ENCODE measurements at places on chromosomes 4 and X.

DNA sequence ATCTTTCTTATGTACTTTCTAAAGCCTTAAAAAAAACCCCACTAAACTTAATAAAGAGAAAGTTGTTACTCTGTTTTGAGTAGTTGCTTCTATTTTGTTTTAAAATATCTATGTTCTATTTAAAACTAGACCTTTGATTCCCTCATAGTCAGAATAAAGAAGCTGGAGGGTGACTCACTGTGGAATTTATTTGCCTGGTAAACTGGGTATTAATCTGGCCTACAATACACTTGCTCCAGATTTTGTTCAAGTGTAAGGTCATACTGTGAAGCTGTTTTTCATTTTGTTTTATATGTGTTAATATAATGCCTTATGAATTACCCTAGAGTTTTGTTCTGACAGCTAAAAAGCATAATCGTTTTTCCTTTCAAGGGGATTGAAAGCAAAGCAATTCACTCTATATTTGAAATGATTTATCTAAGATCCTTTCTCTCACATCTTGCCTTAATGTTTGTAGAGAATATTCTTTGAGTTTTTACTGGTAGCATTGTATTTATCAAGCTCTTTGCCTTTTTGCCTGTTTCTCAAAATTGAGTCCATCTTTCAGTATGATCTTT, 277.4 kb upstream of the PITX2 start:
- no peak for DNase-seq

DNA sequence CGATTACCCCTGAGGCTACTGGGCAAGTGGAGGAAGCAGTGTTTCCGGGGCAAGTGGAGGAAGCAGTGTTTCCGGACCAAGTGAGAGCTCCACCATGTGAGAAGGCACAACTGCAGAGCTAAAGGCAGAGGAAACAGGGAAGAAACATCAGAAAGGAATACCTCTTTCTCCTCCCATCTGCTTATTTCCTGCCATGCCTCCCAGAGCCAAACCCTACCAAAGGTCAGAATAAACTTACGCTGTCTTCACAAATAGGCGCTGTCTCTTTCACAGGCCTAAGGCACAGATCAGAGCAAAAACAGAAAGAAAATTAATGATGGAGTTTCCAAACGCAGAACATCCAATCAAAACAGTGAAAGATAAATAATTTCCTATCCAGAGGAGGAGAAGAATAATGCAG, 153.0 kb downstream of the ATOH1 start:
- DNase-seq = no peak

- no peak for DNase-seq
Measured at GRCh38 chr4:151417164-151417571, 8.2 kb downstream of the FHIP1A start.

DNA sequence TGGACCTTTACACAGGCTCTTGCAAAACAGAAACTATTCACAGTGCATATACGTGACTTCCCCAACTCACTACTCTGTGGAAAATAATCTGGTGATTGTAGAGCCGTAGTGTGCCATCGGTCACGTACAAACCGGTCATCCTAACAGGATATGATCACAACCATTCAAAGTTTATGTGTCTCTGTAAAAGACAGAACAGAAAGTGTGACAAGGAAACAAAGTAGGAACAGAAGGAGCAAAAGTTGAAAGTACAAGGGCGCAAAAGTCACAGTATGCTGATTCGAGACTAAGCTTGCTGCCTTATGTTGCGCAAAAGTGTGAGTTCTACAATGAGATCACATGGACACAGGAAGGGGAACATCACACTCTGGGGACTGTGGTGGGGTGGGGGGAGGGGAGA, 18.6 kb downstream of the MEPE start:
- DNase-seq = no peak

- DNase-seq = no peak
Measured at GRCh38 chr4:88672987-88673386, 24.6 kb downstream of the NAP1L5 start.

- no peak for DNase-seq
Measured at GRCh38 chr4:102988429-102989020, 31.0 kb downstream of the SLC9B1 start.

GRCh38 chrX:14476205-14476604, 53.1 kb upstream of the GLRA2 start:
- no peak for DNase-seq

DNA sequence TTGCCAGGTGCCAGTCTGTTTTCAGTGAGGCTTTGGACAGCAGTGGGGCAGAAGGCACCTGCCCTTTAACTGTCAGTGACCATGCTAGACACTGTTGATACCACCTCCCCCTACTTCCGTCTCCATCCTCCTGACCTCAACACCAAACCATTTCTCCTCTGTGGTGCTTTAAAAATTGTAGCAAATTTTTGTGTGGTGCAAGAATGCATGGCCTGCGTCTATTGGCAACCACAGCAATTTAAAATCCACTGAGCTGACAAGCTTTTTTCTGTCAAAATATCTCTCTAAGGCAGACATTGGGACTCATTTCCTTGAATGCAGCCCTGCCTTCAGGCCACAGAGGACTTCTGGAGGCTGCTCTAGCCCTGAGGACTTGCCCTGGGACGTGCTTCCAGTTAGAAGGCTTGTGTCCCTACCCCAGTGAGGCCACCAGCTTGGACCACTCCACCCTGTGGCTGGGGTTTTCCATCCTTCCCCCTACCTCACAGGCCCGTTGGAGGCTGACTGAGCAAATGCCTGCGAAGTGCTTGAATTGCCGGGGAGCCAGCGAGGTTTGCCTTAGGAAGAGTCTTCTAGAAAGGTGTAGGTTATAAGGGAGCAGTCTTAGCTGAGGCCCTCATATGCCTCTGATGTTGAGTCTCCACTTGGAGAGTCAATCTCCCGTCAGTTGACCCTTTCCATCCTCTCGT, 6.9 kb downstream of the PRRG3 start:
- DNase-seq = no peak

GRCh38 chr4:26464420-26465095, 25.7 kb downstream of the CCKAR start:
- DNase-seq = no peak

DNA sequence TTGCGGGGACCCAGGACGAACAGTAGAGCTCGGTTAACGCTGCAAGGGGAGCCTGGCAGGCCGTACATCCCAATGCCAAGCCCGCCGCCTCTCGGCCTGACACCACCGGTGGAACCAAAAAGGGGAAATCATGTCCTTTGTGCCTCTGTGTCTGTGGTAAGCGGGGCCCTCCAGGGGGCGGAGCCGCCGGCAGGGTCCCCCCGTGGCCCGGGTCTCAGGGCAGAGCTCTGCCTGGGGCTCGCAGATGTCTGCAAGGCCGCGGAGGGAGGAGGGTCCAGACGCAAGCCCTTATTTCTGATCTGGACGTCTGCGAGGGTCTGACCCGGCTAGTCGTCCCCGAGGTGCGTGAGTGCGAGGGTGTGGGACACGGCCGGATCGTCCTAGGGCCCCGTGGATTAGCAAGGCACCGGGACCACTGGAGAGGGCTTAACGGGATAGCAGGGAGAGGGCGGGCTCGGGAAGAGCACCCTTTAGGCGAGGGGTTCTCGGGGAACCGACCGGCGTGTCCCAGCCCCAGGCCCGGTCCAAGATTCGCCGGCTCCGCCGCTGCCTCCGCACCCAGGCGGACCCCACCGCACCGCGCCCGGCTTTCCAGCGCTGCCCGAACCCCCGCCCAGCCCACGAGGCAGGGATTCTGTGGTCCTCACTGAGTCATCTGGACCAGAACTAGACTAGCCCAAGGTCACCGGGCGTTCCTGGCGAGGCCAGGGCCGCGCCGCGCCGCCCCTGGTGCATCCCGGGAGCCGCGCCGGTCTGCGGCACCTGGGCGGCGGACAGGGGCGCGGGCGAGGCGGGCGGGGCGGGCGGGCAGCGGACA, 863 bp upstream of the FAM193A start:
- no peak for DNase-seq

GRCh38 chr4:67735325-67735724, 18.9 kb downstream of the GNRHR start:
- no peak for DNase-seq

- DNase-seq = no peak
Measured at GRCh38 chr4:8540072-8540471, 40.1 kb upstream of the GPR78 start.

- no peak for DNase-seq
Measured at GRCh38 chr4:153570228-153570973, 104.2 kb downstream of the TMEM131L start.

GRCh38 chr4:87982446-87983010, 7.0 kb downstream of the SPP1 start:
- no peak for DNase-seq

Measured in cerebellar nuclear complex (tissue), 1 donor.